ENCODE measurements at places on chromosomes 16 and 17.

DNA sequence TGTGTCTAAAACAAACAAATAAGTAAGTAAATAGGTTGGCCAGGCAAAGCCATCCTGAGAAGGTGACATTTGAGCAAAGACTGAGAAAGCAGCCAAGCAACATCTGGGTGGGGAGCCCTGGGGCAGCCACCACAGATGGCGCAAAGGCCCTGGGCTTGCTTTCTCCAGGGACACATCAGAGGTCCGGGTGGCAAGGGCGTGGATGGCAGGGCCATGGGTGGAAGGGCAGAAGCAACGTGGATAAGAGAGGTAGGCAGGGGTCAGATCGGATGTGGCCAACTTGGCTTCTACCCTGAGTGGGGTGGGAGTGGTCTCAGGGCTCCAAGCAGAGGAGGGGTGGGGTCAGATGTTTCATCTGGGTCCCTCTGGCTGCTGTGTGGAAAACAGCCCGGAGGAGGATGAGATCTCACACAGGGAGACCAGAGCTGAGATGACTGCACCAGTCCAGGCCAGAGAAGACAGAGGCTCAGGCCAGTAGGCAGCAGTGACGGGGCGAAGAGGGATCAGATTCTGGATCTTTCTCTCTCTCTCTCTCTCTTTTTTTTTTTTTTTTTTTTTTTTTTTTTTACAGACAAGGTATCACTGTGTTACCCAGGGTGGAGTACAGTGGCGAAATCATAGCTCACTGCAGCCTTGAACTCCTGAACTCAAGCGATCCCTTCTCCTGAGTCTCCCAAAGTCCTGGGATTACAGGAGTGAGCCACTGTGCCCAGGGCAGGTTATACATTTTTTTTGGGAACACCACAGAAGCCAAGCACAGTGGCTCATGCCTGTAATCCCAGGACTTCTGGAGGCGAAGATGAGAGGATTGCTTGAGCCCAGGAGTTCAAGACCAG lies 6.1 kb upstream of the SPN start:
- DNase-seq: no peak

DNA sequence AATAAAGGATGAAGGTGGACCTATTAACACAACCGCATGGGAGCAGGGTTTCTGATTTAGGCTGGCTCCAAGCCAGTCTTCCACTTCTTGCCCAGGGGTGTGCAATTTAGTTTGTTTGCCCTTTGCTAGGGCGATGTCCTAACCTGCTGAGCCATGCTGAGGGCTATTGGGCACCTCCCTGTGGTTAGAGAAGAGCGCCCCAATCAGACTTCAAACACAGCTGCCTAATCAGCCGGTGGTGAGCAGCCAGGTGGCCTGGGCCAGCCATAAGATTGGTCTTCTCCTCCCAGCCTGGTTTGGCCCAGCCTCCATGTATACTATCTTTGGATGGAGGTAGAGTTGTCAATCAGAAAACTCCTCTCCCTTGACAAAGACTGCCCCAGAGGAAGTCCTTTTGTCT lies 15.7 kb downstream of the TMEM94 start:
- no peak for DNase-seq

GRCh38 chr17:7284911-7285310 lies 3.4 kb downstream of the SLC2A4 start:
- DNase-seq: no peak

GRCh38 chr16:9007177-9007794 lies 43.6 kb upstream of the USP7 start:
- DNase-seq: no peak

- no peak for DNase-seq
These were observed 85.9 kb downstream of the C16orf95 start for GRCh38 chr16:87231295-87231694.

GRCh38 chr17:74748279-74748528 lies 224 bp upstream of the NHERF1 start:
- no peak for DNase-seq
